Activated T-cell treated with anti-CD3 and anti-CD28 coated beads, Interleukin-2, amount 50 U/mL, for 72 hours (primary cell): ENCODE measurements at places on chromosomes 16 and 17. TPM values are rescaled to one million over a fixed set of nuclear protein-coding genes. Genes with fewer than 3 reads are reported as not detected.

The STX8 gene
- total RNA-seq = 61.3 TPM

The ASPSCR1 gene
- total RNA-seq = 34.2 TPM

The RPS15A gene
- 2,952 TPM for total RNA-seq

The C17orf50 gene
- total RNA-seq = not detected

The CMTM2 gene
- 0.31 TPM for total RNA-seq

The C1QL1 gene
- total RNA-seq = 2.0 TPM

The TGFB1I1 gene
- 4.4 TPM for total RNA-seq

GRCh38 chr16:64365448-64365931 lies 756.4 kb downstream of the CDH11 start:
- no peaks in the 10 kb centered on the region for H3K4me1 ChIP-seq
- H3K36me3 ChIP-seq = no peaks in the 10 kb centered on the region
- DNase-seq = no peak

- H3K27ac ChIP-seq = no peak overlapping the region
- H3K4me1 ChIP-seq = no peaks in the 10 kb centered on the region
- H3K27me3 ChIP-seq = no peaks in the 10 kb centered on the region
Observed at GRCh38 chr16:88035292-88035691, 84.1 kb downstream of the BANP start.

GRCh38 chr17:45426561-45426960 lies 6.1 kb downstream of the ARHGAP27 start:
- H3K27ac ChIP-seq = no peak overlapping the region
- no peaks in the 10 kb centered on the region for H3K27me3 ChIP-seq
- H3K4me3 ChIP-seq = no peak overlapping the region
- H3K36me3 ChIP-seq = no peaks in the 10 kb centered on the region

GRCh38 chr17:32520104-32520701 lies 33.4 kb downstream of the CDK5R1 start:
- peak; percentile 74 for DNase-seq
- peak overlapping the region; percentile 47 for H3K27ac ChIP-seq
- no peaks in the 10 kb centered on the region for H3K27me3 ChIP-seq
- no peaks in the 10 kb centered on the region for H3K36me3 ChIP-seq

- DNase-seq = no peak
- H3K4me3 ChIP-seq = no peak overlapping the region
- no peak overlapping the region for H3K27ac ChIP-seq
- no peaks in the 10 kb centered on the region for H3K36me3 ChIP-seq
Observed at GRCh38 chr16:57651344-57652333, 16.5 kb upstream of the ADGRG3 start.

DNA sequence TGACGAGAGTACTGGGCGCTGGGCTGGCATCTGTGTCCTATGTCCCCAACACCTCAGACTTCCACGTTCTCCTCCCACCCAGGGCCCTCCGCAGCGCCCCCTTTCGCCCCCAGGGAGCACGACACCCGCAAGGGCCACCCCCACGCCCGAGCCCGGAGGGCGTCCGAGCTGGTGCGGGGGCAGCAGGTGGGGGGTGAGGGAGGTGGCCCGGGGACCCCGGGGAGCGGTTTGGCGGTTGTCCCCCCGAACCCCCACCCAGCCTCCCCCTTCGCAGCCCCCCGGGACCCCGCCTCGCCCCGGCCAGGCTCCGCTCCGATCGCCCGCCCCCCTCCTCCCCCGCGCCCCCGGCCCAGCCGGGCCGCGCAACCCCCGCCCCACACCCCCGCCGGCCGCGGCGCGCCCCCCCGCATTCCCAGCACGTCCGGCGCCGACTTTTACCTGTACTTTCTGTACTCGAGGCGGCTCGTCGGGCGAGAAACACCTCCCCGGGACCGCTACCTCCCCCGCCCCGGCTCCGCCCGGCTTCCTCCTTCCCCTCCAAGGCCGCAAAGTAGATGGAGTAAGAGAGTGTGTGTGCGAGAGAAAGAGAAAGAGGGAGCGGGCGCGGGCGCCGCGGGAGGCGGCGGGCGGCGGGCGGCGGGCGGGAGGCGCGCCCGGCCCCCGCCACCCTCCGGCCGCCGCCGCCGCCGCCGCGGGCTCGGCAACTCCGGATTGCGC lies 901 bp downstream of the CDYL2 start:
- H3K27me3 ChIP-seq = no peaks in the 10 kb centered on the region
- peaks cover 43% of the 10 kb centered on the region for H3K4me1 ChIP-seq
- peak overlapping the region; percentile 97 for H3K4me3 ChIP-seq
- DNase-seq = peak; percentile 59
- no peak overlapping the region for H3K27ac ChIP-seq

- peaks cover 11% of the 10 kb centered on the region for H3K36me3 ChIP-seq
- peaks cover 24% of the 10 kb centered on the region for H3K4me1 ChIP-seq
- no peak overlapping the region for H3K27ac ChIP-seq
- no peaks in the 10 kb centered on the region for H3K27me3 ChIP-seq
- DNase-seq = no peak
Observed at GRCh38 chr17:29577385-29578211, 9.1 kb downstream of the TP53I13 start.

DNA sequence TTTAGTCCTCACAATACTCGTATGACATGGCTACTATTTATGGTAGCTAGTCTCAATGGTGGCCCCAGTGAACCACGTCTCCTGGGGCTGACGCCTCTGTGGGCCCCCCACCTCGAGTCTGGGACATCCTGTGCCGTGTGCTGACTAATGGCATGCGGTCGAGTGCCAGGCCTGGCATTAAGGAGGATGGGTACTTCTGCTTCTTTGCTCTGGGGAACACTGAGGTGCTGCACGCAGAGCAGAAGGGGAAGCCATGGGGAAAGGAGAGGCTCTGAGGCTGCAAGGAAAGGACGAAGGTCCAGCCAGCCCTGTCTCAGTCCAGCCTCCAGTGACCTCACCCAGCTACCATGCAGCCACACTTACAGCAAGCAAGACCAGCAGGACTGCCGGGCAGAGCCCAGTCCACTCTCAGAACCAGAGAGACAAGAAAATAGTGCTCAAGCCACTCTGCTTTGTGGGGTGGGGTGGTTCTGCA lies 5.7 kb upstream of the MPRIP start:
- H3K4me3 ChIP-seq = no peak overlapping the region
- H3K36me3 ChIP-seq = no peaks in the 10 kb centered on the region
- DNase-seq = no peak
- peaks cover 8% of the 10 kb centered on the region for H3K4me1 ChIP-seq
